Astrocyte (in vitro differentiated cells and primary cell): ENCODE measurements at places on chromosomes 3 and 15.

- H3K4me1 ChIP-seq, result peaks cover 4% of the 10 kb centered on the region
- H3K4me3 ChIP-seq, result peak overlapping the region; percentile 56
Observed at GRCh38 chr3:171770689-171771620, 39.3 kb downstream of the PLD1 start.

DNA sequence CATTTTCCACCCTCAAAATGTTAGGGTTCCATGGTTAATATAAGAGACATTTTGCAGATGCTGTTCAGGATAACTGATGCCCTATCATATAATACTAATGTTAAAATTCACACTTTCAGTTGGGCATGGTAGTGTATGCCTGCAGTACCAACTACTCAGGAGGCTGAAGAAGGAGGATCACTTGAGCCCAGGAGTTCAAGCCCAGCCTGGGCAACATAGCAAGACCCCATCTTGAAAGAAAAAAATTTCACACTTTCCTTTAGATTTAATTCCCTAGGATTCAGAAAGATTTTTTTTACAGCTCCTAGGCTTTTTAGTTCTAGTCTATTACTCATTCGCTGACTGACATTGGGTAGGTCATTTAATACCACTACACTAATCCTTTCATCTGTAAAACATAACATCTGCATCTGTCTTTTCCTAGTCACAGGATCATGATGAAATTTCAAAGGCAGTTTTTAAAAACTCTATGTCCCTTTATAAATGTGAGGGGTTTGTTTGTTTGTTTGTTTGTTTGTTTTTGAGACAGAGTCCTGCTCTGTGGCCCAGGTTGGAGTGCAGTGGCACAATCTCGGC is 103.7 kb downstream of the MYO5A start:
- peaks cover 5% of the 10 kb centered on the region for H3K4me1 ChIP-seq
- no peaks in the 10 kb centered on the region for H3K36me3 ChIP-seq
- no peak for DNase-seq

GRCh38 chr15:63931556-63931955 is 97.8 kb upstream of the HERC1 start:
- H3K36me3 ChIP-seq, result no peaks in the 10 kb centered on the region
- H3K27me3 ChIP-seq, result peaks cover 2% of the 10 kb centered on the region
- no peak overlapping the region for H3K4me3 ChIP-seq
- no peak for DNase-seq
- H3K4me1 ChIP-seq, result no peaks in the 10 kb centered on the region

DNA sequence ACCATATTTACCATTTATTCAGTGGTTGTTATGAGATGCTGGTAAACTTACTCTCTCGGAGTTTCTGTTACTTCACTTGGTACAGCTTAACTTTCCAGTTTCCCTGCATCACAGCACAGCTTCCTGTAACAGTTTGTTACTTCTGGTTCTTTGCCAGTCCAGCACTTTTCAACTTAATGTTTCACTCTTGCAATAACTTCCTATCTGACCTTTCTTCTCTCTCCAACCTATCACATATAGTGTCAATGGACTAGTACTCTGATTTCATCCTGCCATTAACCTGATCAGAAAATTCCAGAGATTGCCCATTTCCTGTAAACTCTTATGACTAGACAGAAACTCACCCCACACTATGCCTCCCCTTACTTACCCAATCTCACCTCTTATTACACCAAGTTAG is 3.9 kb upstream of the ATP11B start:
- no peak overlapping the region for H3K4me3 ChIP-seq
- peaks cover 7% of the 10 kb centered on the region for H3K4me1 ChIP-seq
- H3K27me3 ChIP-seq, result peaks cover 8% of the 10 kb centered on the region
- no peaks in the 10 kb centered on the region for H3K36me3 ChIP-seq
- H3K27ac ChIP-seq, result no peak overlapping the region

GRCh38 chr3:168168743-168169142 is 73.0 kb upstream of the GOLIM4 start:
- DNase-seq, result no peak
- H3K36me3 ChIP-seq, result no peaks in the 10 kb centered on the region
- H3K4me1 ChIP-seq, result no peaks in the 10 kb centered on the region
- no peaks in the 10 kb centered on the region for H3K27me3 ChIP-seq
- H3K4me3 ChIP-seq, result no peak overlapping the region
- H3K27ac ChIP-seq, result no peak overlapping the region

GRCh38 chr3:50242851-50243542 is 7.0 kb downstream of the GNAI2 start:
- H3K4me3 ChIP-seq, result no peak overlapping the region
- no peaks in the 10 kb centered on the region for H3K27me3 ChIP-seq
- peak overlapping the region; percentile 79 for H3K27ac ChIP-seq
- peaks cover 3% of the 10 kb centered on the region for H3K36me3 ChIP-seq
- peak; percentile 58 for DNase-seq

- peaks cover 3% of the 10 kb centered on the region for H3K27me3 ChIP-seq
- H3K4me1 ChIP-seq, result no peaks in the 10 kb centered on the region
- no peak overlapping the region for H3K4me3 ChIP-seq
- DNase-seq, result no peak
Observed at GRCh38 chr3:65070968-65071367, 383.2 kb upstream of the ADAMTS9 start.

DNA sequence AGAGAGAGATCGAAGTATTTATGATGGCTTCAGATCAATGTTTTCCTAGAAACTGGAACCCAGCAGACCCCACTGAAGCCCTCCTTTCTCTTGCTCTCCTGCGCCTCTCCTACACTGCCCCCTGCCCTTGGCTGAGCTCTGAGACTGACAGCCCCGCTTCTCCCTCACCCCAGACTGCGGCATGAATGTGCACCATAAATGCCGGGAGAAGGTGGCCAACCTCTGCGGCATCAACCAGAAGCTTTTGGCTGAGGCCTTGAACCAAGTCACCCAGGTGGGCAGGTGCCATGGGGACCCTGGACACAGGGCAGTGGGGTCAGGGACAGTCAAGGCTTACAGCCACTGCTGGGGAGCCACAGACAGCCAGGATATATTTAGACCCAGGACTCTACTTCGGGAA is 23.7 kb downstream of the PRKCD start:
- H3K27me3 ChIP-seq, result no peaks in the 10 kb centered on the region
- no peaks in the 10 kb centered on the region for H3K36me3 ChIP-seq
- no peak overlapping the region for H3K4me3 ChIP-seq
- no peak for DNase-seq

GRCh38 chr3:56940976-56941375 is 119.5 kb upstream of the SPATA12 start:
- no peak overlapping the region for H3K27ac ChIP-seq
- no peak overlapping the region for H3K4me3 ChIP-seq
- H3K4me1 ChIP-seq, result no peaks in the 10 kb centered on the region

DNA sequence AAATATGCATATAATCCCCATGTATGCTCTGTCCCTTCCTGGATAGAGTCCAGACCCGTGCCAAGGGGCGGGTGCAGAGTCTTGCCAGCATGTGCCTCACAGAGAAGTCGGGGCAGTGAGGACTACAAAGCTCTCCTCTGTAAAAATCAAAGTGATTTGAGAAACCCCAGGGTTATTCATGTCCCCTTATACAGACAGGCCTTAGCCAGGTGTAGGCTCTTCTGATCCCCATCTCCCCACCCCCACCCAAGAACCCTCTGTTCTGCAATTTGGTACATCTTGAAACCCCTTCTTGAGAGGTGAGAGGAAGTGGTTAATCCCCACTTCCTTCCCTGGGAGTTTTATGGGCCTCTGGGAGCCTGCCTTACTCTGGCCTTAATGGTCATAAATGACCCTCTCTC is 24.7 kb downstream of the TRIM71 start:
- H3K27me3 ChIP-seq, result peaks cover 3% of the 10 kb centered on the region
- H3K4me3 ChIP-seq, result no peak overlapping the region
- no peak overlapping the region for H3K27ac ChIP-seq
- H3K4me1 ChIP-seq, result no peaks in the 10 kb centered on the region

DNA sequence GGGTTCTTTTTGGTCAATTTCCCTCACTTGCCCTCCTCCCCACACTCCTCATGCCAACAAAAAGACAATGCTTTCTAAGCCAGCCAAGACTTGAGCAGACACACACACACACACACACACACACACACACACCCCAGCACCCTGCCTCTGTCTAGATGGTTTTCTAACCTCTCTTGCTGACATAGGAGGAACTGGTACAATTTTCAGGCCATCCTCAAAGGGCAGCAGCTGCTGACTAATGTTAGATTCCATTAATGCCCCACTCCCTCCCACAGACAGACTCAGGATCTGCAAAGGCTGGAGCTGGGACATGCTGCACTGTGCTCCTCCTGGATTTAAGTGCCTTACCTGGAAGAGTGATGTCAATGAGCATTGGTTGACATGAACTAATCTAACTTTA is 438.4 kb downstream of the OCA2 start:
- H3K4me1 ChIP-seq, result no peaks in the 10 kb centered on the region
- H3K36me3 ChIP-seq, result no peaks in the 10 kb centered on the region
- H3K27ac ChIP-seq, result no peak overlapping the region
- H3K4me3 ChIP-seq, result no peak overlapping the region
- no peaks in the 10 kb centered on the region for H3K27me3 ChIP-seq

DNA sequence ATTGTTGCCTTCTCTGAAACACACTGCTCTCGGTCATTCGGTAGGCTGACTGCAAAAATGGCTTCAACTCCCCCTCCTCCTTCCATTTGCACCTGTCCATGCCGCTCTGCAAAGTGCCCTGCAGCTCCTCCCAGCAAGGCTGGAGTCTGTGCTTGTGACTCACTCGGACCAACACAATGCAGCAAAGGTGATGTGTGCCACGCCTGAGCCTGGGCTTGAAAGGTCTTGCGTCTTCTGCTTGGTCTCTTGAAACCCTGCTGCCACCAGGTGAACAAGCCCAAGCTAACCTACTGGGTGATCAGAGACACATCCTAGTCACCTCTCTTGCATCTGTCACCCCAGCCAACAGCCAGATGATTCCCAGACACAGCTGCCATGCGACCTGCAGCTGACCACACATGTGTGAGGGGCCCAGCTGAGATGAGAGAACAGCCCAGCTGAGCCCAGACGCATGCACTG is 71.1 kb downstream of the MGLL start:
- no peak overlapping the region for H3K4me3 ChIP-seq
- no peaks in the 10 kb centered on the region for H3K27me3 ChIP-seq
- no peaks in the 10 kb centered on the region for H3K36me3 ChIP-seq
- H3K27ac ChIP-seq, result peak overlapping the region; percentile 36

- peaks cover 2% of the 10 kb centered on the region for H3K36me3 ChIP-seq
- H3K27ac ChIP-seq, result no peak overlapping the region
- no peak overlapping the region for H3K4me3 ChIP-seq
- no peaks in the 10 kb centered on the region for H3K4me1 ChIP-seq
- no peaks in the 10 kb centered on the region for H3K27me3 ChIP-seq
- no peak for DNase-seq
Observed at GRCh38 chr15:89904519-89904918, 8.2 kb downstream of the ARPIN start.

- no peak overlapping the region for H3K27ac ChIP-seq
- H3K36me3 ChIP-seq, result no peaks in the 10 kb centered on the region
- H3K4me1 ChIP-seq, result no peaks in the 10 kb centered on the region
- no peak overlapping the region for H3K4me3 ChIP-seq
- DNase-seq, result peak; percentile 29
- H3K27me3 ChIP-seq, result no peaks in the 10 kb centered on the region
Observed at GRCh38 chr3:79534727-79535126, 233.1 kb downstream of the ROBO1 start.

DNA sequence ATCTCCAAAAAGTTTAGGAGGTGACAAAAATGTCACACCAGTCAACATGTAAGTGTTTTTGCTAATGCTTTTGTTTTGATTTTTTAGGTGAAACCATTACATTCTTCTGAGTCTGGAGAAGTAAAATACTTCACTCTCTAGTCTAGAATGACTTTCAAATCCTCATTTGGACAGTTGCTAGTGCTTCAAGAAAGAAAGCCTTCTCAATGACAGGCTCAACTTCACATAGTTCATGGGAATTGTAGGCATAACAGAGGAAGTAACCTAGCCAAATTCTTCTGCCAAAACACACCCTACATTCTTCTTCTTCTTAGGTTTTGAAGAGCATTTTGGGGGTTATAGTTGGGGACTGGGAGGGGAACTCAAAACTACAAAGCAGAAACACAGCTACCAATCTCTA is 29.4 kb upstream of the HEG1 start:
- no peak overlapping the region for H3K27ac ChIP-seq
- H3K27me3 ChIP-seq, result no peaks in the 10 kb centered on the region
- peaks cover 17% of the 10 kb centered on the region for H3K4me1 ChIP-seq
- no peaks in the 10 kb centered on the region for H3K36me3 ChIP-seq
- H3K4me3 ChIP-seq, result no peak overlapping the region
- no peak for DNase-seq

GRCh38 chr15:99333413-99333812 is 82.1 kb downstream of the LRRC28 start:
- DNase-seq, result no peak
- H3K4me1 ChIP-seq, result no peaks in the 10 kb centered on the region
- H3K27ac ChIP-seq, result no peak overlapping the region
- no peaks in the 10 kb centered on the region for H3K36me3 ChIP-seq
